ENCODE measurements at places on chromosomes 3 and 15.

- DNase-seq = peak; percentile 35
These were observed 75.0 kb downstream of the MAGEF1 start for GRCh38 chr3:184636741-184637316.

- DNase-seq = no peak
These were observed 114.4 kb downstream of the CHSY1 start for GRCh38 chr15:101137312-101137940.

GRCh38 chr3:12750658-12751071 lies 8.4 kb downstream of the TMEM40 start:
- DNase-seq = no peak

- DNase-seq = no peak
These were observed 136.5 kb downstream of the SSR3 start for GRCh38 chr3:156418428-156418827.

GRCh38 chr15:25235391-25235790 lies 203.4 kb downstream of the UBE3A start:
- no peak for DNase-seq

- no peak for DNase-seq
These were observed 91.2 kb upstream of the VEPH1 start for GRCh38 chr3:157594413-157594812.
